ENCODE measurements at places on chromosomes 7 and 10. TPM values are rescaled to one million over a fixed set of nuclear protein-coding genes. Genes with fewer than 3 reads are reported as not detected.

GRCh38 chr7:101885597-101885955 lies 68.2 kb downstream of the CUX1 start:
- DNase-seq: no peak

GRCh38 chr10:124340033-124340760 lies 78.5 kb downstream of the OAT start:
- DNase-seq: peak; percentile 26

DNA sequence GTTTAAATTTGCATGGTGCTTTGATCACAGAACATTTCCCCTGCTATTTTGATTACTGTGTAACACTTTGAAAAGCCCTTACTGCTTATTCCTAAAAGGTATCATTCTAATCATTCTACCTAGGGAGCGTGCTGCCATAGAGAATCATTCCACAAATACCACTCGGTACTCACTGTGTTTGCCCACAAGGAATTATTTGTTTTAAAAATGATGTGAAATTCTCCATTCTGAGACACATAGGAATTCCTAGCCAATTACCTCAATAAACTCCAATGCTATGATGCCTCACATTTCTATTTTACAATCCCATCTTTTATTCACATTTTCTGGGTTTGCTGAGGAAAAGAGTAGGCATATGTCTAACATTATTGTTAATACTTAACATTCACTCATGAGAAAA lies 16.2 kb upstream of the TES start:
- DNase-seq: no peak

The HMX3 gene
- total RNA-seq: not detected

The GIMAP8 gene
- not detected for total RNA-seq

The MYL10 gene
- not detected for total RNA-seq
